ENCODE measurements at places on chromosomes 7 and 10.
A peak's percentile ranks its signal among the peaks of the same experiment; 100 is the strongest.

GRCh38 chr10:29239569-29240472 lies 49.0 kb upstream of the LYZL1 start:
- no peak for DNase-seq

DNA sequence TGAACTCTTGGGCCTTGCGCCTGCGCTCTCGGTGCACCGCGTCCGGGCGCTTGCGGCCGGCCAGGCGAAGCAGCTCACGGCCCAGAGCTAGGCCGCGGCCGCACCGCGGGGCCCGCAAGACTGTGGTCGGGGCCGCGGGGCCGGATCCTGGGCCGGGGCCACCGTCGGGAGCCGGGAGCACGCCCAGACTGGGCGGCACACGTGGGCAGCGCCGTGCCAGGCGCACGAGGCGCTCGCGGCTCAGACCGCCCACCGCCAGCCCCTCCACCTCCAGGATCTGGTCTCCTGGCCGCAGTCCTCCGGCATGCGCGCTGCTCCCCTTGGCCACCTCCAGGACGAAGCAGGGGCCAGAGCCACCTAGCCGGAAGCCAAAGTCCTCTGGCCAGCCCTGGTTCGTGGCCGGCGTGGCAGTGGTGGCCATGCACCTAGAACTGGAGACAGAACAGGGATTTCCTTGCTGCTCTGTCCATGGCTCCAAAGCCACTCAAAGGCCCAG lies at the start of gene GRID2IP:
TSS of gene GRID2IP (minus strand) at position 446 of the 496 bp plus-strand sequence. CDS start at position 421, 25 bp downstream.
- DNase-seq = no peak

GRCh38 chr7:126001349-126001748 lies 1071.7 kb upstream of the POT1 start:
- DNase-seq = no peak

- DNase-seq = no peak
Measured at GRCh38 chr7:149414745-149415390, 46.0 kb downstream of the ZNF777 start.

GRCh38 chr7:289209-289755 lies 688 bp upstream of the FOXL3 start:
- no peak for DNase-seq

DNA sequence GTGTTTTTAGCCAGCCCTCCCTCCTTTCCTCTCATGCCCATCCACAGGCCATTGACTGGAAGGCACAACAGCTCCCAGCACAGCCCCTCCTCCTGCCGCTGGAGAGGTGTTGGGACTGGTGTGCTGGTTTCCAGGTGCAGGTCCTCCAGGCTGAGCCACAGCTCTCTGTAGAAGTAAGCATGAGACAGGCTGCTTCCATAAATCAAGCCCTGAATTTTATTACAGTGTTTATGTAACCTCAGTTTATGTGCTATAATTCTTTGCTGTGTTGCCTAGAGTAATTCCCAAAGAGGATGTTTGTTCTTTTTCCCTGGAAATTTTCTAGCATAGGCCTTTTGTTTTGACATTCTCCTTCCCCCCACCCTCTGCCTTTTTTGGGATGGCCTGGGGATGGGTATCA lies 445.8 kb downstream of the AUTS2 start:
- DNase-seq = no peak

GRCh38 chr7:30223896-30224295 lies 60.5 kb upstream of the ZNRF2 start:
- no peak for DNase-seq

GRCh38 chr7:64515330-64515729 lies 47.5 kb downstream of the ZNF680 start:
- DNase-seq = no peak

DNA sequence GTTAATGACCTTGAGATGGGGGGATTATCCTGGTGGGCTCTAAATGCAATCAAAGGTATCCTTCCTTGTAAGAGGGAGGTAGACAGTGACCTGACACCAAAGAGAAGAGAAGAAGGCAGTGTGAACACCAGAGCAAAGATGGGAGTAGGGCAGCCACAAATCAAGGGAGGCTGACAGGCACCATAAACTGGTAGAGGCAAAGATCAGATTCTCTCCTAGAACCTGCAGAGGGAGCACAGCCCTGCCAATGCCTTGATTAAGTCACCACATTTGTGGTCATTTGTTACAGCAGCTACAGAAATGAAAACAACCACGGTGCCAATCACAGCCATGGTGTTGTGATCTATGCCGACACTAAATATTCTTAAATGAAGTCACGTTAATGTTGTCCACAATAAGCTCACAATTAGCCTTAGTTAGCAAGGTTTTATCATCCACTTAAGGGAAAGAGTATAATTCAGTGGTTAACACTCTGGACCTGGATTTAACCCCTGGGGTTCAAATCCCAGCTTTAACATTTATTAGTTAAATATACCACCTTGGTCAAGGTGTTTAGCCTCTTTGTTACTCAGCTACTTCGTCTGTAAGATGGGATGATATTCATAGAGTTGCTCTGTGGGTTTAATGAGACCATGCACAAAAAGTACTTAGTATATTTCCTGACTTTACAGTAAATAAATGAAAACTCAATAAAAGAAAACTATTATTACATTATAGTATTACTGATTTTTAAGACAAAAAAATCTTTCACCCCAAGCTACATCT lies 70.8 kb downstream of the SGMS1 start:
- DNase-seq = no peak

DNA sequence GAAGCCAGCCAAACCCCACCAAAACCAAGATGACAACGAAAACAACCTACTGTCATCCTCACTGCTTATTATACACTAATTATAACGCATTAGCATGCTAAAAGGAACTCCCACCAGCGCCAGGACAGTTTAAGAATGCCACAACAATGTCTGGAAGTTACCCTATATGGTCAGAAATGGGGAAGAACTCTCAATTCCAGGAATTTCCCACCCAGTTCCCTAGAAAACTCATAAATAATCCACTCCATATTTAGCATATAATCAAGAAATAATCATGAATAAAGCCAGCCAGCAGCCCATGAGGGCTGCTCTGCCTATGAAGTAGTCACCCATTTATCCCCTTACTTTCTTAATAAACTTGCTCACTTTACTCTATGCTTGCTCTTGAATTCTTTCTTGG lies 20.8 kb downstream of the MICU1 start:
- DNase-seq = no peak

GRCh38 chr10:51547941-51548340 lies 151.5 kb downstream of the CSTF2T start:
- no peak for DNase-seq

DNA sequence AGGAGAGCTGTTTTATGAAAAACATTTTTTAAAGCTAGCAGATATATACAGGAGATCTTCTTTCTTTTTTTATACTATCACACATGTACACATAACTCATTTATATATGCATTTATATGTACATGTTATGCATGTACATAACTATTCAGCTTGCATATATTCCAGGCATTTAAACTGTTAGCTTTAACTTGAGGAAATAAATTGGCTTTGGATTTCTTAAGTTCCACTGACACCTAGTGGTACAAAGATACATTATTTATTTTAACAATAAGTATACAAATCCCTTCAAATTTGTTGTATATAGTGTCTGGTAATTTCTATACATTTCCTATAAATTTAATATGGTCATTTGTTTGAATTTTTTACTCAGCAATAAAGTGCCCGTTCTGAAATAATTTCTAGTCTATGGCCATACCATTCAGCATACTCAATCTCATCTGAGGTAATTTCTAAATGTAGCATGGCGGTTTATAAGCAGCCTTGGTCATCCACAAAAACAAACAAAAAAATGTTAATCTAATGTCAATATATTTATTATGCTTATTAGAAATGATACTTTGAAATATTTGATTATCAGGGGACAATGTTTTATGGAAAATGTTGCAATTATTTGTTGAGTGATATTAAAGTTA lies 11.6 kb downstream of the ZDHHC6 start:
- no peak for DNase-seq

GRCh38 chr10:125127110-125127509 lies 33.3 kb downstream of the CTBP2 start:
- no peak for DNase-seq

DNA sequence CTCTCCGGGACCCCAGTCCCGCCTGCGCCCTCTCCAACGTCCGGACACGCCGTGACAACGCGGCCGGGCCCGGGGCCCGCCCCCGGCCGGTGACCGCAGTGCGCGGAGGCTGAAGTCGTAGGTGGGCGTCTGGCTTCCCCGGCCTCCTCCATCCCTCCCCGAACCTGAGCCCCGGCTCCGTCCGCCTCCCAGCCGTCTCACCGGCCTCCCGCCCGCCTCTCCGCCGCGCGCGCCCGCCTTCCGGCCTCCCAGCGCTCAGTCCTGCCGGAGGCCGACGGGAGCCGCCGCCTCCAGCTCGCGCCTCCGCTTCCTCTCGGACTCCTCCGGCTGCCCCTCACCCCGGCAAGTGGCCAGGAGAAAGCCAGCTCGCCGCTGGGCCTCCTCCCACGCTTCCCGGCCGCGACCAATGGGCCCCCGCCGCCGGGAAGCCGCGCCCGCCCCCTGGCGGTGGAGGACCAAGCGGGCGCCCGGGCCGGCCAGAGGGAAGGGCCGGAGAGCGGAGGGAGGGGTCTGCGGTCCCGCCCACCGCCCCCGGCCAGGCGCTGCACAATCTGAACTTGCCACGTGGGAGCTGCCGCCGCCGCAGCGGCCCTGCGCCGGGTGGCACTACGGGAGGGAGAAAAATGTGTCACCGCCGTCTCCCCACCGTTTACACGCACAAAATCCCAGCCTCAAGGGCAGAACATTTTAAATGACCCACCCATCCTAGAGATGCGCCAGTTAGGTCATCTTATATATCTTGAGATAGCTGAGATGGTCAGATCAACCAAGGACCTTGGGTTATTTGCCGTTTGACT lies at the start of gene FAM3C:
TSS of gene FAM3C (minus strand) at position 348 of the 797 bp plus-strand sequence. CDS start 13,339 bp downstream, outside the sequence.
- DNase-seq = peak; percentile 68
